Stimulated activated CD8-positive, alpha-beta memory T cell treated with anti-CD3 and anti-CD28 coated beads, Interleukin-12 subunit alpha, Interleukin-12 subunit beta, amount 100 ng/mL, for 1 hour (primary cell): ENCODE measurements at places on chromosomes 5 and 9.

- DNase-seq, result no peak
Observed at GRCh38 chr5:133701871-133702270, 89.5 kb upstream of the FSTL4 start.

- no peak for DNase-seq
Observed at GRCh38 chr9:110261632-110262031, 5.3 kb upstream of the TXN start.

GRCh38 chr5:181042722-181043121 lies 2.7 kb downstream of the BTNL9 start:
- DNase-seq, result no peak

DNA sequence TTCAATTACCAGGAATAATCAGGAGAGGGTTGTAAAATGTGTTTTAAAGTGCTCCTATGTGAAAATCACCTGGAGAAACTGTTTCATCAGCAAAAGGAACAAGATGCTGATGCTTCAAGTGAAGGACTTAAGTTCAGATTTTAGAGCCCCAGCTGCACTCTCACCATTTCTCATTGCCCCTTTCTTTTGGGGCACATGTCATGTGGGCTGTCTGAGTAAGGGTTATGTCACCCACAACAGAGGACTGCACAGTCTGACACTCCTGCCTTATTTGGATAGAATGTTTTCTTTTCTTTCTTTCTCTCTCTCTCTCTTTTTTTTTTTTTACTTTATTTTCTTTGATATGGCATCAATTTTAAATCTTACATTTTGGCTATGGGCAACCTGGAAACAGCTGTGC lies 204.1 kb upstream of the EFNA5 start:
- no peak for DNase-seq

- no peak for DNase-seq
Observed at GRCh38 chr5:6228257-6229250, 149.8 kb downstream of the MED10 start.

DNA sequence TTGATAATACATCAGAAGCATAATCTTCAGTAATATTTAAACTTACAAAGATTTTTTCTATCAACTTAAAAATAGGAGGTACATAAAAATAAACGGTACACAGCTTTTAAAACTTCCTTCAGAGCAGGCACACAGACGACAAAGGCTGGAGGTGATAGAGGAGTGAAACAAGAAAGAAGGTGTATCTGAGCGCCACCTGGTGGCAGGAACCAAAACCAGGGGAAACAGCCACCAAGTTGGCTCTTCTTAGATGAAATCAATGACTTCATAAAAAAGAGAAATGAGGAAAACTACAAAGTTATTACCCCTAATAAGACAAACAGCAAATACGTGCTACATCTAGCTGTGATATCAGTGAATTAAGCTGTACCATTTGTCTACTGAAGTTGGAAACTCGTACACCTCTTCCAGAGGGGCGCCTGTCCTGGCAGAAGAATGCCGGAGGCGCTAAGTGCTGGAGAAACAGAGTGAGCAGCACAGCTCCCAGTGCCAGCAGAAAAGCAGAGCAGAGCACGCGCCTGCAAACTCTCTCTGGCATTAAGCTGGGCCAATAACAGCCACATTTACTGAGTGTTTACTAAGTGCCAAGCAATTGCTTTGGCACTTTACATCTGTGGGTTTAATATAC lies 85.9 kb downstream of the SETX start:
- peak; percentile 41 for DNase-seq
